ENCODE measurements at places on chromosomes 7 and 10. TPM values are rescaled to one million over a fixed set of nuclear protein-coding genes. Genes with fewer than 3 reads are reported as not detected.

GRCh38 chr7:138608275-138608674, 92.9 kb downstream of the SVOPL start:
- H3K27me3 ChIP-seq = no peaks in the 10 kb centered on the region
- no peaks in the 10 kb centered on the region for H3K36me3 ChIP-seq
- DNase-seq = no peak
- H3K4me3 ChIP-seq = no peak overlapping the region
- H3K27ac ChIP-seq = no peak overlapping the region
- peaks cover 19% of the 10 kb centered on the region for H3K4me1 ChIP-seq

DNA sequence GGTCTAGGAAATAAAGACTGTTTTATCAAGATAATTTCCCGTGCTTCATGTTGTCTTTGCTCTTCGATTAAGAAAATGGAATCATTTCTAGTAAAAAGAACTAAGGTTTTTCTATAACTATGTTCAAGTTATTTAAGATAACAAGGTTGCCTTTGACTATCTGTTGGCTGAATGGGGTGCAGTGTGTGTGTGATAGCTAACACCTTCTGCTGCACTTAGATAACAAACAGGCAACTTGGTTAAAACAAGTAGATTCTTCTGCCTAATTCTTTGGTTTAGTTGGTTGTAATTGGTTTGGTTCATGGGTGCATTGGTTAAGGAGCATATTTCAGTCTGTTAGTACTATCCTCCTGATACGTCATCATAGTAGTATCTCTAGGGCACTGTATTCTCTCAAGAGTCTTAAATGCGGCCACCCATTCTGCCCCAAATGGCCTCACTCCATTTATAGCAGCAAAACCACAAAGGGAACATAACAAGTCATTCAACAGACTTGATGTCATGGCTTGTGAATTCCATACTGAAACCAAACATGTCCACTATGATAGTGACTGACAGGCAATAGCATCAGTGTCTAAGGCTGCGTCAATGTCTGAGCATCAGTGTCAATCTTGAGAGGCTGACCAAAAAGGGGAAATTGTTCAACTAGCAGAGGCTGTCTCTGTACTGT, 55.7 kb downstream of the CCDC3 start:
- H3K4me3 ChIP-seq = no peak overlapping the region
- no peak for DNase-seq
- peaks cover 94% of the 10 kb centered on the region for H3K27me3 ChIP-seq
- no peak overlapping the region for H3K27ac ChIP-seq

DNA sequence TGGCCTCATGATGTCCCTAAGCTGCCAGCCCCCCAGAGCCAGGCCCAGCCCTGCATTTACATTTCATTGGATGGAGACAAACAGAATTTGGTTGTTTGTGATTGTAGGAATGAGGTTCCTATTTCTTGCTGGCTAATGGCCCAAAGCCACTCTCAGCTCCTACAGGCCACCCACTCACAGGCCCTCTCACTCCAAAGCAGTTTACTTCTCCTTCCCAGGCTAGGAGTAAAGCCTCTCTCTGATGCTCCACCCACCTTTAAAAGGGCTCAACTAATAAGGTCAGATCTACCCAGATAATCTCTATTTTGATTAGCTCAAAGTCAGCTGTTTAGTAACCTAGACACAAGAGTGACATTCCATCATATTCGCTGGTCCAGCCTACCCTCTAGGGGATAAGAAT, 11.2 kb upstream of the CUZD1 start:
- no peak overlapping the region for H3K4me3 ChIP-seq
- H3K36me3 ChIP-seq = peaks cover 2% of the 10 kb centered on the region
- H3K27me3 ChIP-seq = no peaks in the 10 kb centered on the region
- DNase-seq = no peak
- H3K4me1 ChIP-seq = peaks cover 11% of the 10 kb centered on the region

DNA sequence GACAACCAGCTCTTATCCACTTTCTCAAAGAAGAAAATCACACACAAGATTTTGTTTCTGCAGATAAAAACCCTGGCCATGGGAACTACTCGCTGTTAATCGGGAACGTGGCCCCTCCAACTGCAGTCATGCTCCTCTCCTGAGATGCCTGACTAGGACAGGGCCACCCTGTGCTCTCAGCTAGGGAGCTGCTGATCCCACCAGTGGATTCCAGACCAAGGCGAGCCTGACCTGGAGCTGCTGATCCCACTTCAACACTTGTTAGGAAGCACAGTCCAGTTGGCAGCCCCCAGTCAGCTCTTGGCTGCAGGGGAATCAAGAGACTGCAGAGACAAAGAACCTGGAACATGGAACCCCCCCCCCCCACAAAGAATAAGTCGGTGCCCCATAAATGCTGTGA, 474.3 kb upstream of the MGMT start:
- H3K36me3 ChIP-seq = no peaks in the 10 kb centered on the region
- no peak overlapping the region for H3K27ac ChIP-seq
- H3K4me1 ChIP-seq = no peaks in the 10 kb centered on the region
- H3K4me3 ChIP-seq = no peak overlapping the region
- DNase-seq = no peak
- H3K27me3 ChIP-seq = no peaks in the 10 kb centered on the region

DNA sequence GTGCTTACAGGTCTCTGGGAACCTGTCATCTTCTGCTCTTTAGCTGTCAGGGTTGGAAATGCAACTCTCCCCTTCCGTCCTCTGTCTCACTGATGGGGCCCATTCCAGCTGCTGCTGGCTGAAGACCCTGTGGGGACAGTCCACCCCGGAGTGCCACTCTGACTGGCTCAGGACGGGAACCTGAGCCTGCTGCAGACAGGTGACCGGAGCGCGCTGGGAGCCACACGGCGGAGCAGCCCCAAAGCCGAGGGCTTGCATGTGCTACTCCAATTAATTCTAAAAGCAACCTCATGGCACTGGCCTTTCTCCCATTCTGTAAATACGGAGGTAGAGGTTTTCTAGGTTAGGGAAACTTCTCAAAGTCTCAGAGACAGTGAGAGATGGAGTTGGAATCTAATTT, 223.5 kb upstream of the PITRM1 start:
- DNase-seq = no peak
- H3K4me3 ChIP-seq = no peak overlapping the region
- H3K36me3 ChIP-seq = no peaks in the 10 kb centered on the region
- no peaks in the 10 kb centered on the region for H3K27me3 ChIP-seq

- DNase-seq = no peak
- H3K4me3 ChIP-seq = no peak overlapping the region
- no peak overlapping the region for H3K27ac ChIP-seq
- H3K4me1 ChIP-seq = no peaks in the 10 kb centered on the region
Observed at GRCh38 chr10:129382401-129382800, 84.6 kb upstream of the MGMT start.

CFAP58 gene
- not detected for total RNA-seq

SPDYE2B gene
- total RNA-seq = not detected

Measured in Calu3 (cell line).